ENCODE measurements at places on chromosomes 3 and 15.

GRCh38 chr3:174483254-174483653 is 375.9 kb upstream of the NAALADL2 start:
- no peak for DNase-seq

- DNase-seq, result no peak
These were observed 353.5 kb upstream of the IL12A start for GRCh38 chr3:159635047-159635641.

DNA sequence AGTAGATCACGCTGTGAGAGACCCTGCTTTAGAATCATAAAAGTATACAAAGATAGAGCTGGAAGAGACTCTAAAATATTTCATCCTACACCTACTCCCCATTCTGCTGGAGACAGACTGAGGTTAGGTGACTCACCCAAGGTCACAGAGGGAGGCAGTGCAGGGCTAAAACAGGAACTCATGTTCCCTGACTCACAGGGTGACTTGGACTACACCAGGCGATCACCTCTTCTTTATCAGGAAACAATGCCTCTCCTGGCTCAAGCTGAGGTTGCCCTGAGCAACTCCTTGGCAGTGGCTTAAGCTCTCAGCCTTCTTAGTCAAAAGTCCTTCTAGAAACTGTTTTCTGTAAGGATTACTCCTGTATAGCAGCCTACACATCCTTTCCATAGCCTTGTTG is 26.4 kb upstream of the TNFAIP8L3 start:
- DNase-seq, result no peak

GRCh38 chr3:5045961-5046360 is 66.7 kb downstream of the BHLHE40 start:
- no peak for DNase-seq

GRCh38 chr15:52232327-52232726 is 41.1 kb upstream of the GNB5 start:
- no peak for DNase-seq

DNA sequence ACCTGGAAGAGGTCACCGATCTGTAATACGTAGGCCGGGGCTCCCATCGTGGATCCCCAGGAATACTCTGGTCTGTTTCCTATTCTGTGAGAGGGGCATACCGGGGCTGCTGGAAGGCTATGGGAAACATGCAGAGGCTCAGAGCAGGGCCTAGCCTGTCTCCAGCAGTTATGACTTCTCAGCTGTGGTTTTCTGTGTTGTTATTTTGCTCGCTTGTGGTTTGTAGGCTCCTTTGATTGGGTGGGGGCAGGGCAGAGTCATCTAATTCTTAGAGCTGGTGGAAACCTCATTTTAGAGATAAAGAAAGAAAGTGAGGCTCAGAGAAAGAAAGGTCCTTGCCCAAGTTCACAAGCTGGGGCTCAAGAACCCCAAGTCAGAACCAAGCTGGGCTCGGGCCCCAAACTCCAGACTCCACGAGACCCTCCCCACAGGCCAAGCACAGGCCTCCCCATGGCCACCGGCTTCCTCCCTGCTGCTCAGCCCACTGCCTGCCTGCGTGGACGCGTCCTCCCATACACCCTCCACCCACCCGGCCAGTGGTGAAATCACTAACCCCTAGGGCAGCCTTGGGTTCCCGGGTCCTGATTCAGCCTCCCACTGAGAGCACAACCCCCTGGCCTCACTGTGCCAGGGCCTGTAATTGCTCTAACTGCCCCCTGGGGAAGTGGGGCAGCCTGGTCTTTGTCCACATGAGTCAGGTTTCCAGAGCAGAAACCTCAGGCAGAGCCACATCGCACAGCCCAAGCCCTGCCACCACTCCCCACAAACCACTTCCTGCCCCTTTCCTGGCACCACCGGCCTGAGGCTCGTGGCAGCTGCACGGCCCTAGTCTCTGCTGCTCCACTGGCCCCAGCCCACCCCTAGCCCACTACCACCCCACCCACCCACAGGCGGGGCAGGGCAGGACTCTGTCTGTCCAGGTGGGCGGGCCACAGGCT is 270.8 kb downstream of the UACA start:
- DNase-seq, result no peak

GRCh38 chr15:33016405-33017024 is 178.0 kb downstream of the FMN1 start:
- no peak for DNase-seq

DNA sequence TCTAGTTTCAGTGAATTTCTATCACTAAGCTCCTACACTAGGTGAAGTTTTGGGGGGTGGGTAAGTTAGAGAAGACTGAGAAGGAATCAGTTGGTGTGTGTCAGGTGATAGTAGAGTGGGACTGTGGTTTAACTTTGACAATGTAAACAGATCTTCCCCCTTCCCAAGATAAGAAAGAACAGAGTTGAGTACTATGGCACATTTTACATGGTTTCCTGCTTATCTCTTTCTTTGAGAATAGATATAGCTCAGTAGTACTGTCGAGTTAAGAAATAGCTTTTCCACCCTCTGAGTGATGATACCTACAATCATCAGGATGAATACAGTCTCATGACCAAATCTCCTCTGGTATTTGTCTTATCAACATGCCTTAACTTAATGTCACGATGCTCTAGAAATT is 42.8 kb downstream of the GAP43 start:
- DNase-seq, result no peak

- DNase-seq, result no peak
These were observed 75.8 kb upstream of the SYN2 start for GRCh38 chr3:11928381-11928780.

DNA sequence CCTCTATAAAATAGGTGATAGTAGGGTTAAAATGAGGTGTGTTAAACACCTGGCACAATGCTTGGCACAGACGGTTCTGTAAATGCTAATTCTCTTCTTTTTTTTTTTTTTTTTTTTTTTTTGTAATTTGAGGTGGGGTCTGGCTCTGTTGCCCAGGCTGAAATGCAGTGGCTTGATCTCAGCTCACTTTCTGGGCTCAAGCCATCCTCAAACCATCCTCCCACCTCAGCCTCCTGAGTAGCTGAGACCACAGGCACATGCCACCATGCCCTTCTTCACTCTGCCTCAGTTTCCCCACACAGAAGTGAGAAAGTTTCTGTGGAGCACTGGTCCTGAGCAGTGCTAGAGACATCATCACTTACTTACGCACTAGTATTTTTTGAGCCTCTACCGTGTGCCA is 57.4 kb downstream of the SLC6A6 start:
- DNase-seq, result no peak

- DNase-seq, result peak; percentile 35
These were observed 3.0 kb upstream of the SLC28A1 start for GRCh38 chr15:84881520-84881830.

- DNase-seq, result no peak
These were observed 35.1 kb upstream of the EIF3J start for GRCh38 chr15:44501768-44502366.

DNA sequence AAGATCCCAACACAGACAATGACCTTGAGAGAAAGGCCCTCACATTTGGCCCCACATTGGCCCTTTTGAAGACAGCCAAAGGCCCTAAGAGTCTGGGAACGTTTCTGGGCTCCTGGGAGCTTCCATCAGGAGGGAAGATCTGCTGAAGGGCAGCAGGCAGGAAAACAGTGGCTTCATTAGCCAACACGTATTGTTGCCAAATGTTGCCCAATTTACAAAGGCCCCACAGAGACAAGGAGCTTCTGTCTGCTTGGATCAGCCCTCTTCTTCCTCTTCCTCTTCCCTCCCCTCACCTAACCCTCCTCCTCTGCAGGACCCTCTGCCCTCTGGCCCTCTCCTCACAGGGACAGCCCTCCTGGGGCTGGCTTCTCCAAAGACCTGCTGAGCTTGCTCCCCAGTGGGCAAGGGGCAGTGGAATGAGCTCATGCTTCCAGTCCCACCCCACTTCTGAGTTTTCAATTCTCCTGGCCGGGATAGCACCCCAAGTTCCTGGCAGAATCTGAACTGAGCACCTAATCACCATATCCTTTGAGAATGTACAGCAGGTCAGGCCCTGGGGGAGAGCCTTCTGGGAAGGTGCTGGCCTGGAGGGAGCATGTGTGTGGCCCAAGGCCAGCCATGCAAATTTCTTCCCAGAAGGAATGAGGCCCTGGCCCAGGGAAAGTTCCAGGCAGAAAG is 5.1 kb upstream of the LTF start:
- no peak for DNase-seq

GRCh38 chr3:38510631-38511030 is 14.5 kb downstream of the EXOG start:
- no peak for DNase-seq

GRCh38 chr3:190595179-190595795 is 81.4 kb downstream of the IL1RAP start:
- no peak for DNase-seq

DNA sequence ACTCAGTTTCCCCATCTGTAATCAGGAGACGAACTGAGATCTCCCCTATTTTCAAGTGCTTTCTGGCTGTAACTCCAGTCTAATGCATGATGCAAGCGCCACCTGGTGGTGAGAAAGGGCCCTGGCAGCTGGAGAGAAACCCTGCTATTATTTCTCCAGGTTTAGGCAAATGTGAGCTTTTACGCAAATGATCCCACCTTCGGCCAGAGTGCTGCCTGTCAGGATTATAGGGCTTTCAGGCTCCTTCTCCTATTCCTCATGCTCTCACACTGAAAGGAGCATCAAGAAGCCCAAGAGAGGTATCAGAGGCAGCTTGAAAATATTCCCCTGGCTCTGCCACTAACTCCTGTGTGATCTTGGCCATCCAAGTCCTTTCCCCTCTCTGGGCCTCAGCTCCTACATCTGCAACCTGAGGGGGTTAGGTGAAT is 93.9 kb upstream of the RASGRF1 start:
- peak; percentile 52 for DNase-seq

- DNase-seq, result no peak
These were observed 21.1 kb upstream of the SKOR1 start for GRCh38 chr15:67803996-67804843.

- no peak for DNase-seq
These were observed 308.3 kb downstream of the GAP43 start for GRCh38 chr3:115931581-115931980.

- DNase-seq, result no peak
These were observed 908 bp upstream of the RAB43 start for GRCh38 chr3:129122412-129123011.

- DNase-seq, result no peak
These were observed 72.8 kb upstream of the RBM5 start for GRCh38 chr3:50015918-50016317.

DNA sequence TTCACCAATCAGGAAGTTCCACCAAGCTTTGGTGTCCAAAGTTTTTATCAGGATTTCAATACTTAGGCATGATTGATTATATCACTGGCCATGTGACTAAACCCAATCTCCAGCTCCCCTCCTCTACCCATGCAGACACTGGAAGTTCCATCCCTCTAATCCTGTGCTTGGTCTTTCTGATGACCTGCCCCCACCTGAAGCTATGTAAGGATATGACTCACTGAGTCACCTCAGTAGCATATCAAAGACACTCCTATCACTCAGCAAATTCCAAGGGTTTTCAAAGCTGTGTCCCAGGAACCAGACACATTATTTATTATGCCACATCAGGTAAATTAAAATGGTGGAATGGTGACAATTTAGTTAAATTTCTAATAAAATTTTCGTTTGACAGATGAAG is 158.9 kb downstream of the TAFA4 start:
- no peak for DNase-seq

- DNase-seq, result no peak
These were observed 125.4 kb downstream of the FMN1 start for GRCh38 chr15:33069161-33069560.

- DNase-seq, result no peak
These were observed 6.1 kb downstream of the TNFAIP8L3 start for GRCh38 chr15:51088585-51088984.

- peak; percentile 58 for DNase-seq
These were observed 45.2 kb downstream of the KLHL25 start for GRCh38 chr15:85749261-85750151.

DNA sequence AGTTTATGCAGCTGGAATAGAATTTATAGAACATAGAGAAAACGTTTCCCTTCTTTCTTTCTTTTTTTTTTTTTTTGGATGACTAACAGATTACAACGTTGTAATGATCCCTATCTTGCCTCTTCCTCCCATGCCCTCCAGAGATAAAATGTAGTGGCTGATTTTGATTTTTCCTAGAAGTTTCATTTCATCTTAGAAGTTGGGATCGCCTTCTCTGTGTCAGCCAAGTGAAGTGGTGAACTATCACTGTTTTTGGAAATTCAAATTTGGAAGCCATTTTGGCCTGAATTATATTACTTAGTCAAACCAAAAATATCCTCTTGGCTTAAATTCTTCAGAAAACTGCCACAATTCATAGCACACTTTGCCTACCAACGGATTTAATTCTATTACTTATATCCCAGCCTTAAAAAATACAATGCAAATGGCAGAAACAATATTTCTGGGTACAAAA is 1025.5 kb upstream of the NR2F2 start:
- DNase-seq, result no peak

DNA sequence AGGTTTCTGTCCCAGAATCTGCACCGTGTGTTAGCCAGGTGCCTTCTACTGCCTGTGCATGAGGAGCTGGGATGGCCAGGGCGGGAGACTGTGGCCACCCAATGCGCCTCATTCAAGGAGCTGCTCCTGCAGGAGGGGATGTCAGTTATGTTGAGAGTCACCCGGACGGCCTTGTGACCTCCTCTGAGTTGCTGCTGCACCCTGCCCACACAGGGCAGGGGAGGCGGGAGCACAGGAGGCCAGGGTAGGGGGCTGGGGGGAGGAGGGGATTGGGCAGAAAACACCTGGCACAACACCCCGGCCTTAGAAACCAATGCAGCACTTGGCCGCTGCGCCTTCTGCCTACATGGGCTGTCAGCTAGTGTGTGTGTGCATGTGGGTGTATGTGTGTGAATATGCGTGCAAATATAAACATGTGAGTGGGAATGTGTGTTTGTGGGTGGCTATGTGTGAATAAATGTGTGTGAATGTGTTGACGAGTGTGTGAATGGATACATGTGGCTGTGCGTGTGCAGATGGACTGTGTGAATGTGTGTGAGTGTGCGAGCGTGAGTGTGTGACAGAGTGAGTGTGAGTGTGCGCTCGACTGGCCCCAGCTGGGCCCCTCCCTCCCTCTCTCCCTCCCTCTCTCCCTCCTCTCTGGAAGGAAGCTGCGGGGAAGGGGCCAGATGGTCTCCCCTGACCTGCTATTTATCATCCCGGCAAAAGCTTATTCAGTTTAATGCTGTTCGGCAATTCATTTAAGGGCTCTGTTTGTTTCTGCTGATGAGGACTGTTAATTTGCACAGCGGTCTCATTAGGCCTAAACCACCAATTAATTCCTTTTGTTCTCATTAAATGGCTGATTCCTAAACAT is 106.9 kb downstream of the TLE3 start:
- no peak for DNase-seq

DNA sequence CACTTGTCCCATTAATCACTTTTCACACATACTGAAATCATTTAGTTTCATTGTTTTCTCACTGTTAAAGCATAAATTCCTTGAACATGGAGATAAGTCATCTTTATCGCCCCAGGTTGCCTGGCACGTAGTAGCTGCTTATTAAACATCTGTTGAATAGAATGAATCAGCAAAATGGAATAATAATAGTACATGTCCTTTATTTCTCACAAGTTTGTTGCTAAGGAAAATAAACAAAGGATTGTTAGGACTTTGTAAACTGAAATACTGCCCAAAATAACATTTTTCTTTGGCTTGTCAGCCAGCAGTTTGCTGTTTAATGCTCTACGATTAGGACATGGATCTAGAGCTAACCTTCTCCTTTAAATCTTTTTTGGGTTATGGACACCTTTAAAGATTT is 17.9 kb downstream of the SLC35A5 start:
- DNase-seq, result no peak

Data from posterior cingulate gyrus (tissue), 11 donors.